ENCODE measurements at places on chromosomes 13 and 19.

DNA sequence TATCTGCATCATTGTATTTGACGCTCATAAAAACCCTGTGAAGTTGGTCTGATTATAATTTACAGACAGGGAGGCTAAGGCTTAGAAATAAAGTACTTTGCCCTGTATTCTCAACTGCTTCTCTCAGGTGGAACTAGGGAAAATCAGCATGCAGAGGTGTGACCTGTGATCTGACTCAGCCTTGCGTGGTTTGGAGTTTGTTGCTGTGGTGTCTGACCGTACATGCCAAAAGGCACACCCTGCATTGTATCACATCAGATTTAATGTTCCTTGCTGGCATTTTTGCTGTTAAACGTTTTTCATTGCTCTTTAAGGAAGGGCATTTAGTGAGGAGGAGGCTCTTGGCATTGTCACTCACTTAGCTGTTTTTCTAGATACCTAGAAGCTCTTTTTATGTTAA is 58.8 kb upstream of the C1QTNF9B start:
- DNase-seq: no peak

- no peak for DNase-seq
Observed at GRCh38 chr19:30666301-30666803, 294.2 kb downstream of the ZNF536 start.

- DNase-seq: no peak
Observed at GRCh38 chr19:5948752-5949564, 29.0 kb downstream of the RANBP3 start.

DNA sequence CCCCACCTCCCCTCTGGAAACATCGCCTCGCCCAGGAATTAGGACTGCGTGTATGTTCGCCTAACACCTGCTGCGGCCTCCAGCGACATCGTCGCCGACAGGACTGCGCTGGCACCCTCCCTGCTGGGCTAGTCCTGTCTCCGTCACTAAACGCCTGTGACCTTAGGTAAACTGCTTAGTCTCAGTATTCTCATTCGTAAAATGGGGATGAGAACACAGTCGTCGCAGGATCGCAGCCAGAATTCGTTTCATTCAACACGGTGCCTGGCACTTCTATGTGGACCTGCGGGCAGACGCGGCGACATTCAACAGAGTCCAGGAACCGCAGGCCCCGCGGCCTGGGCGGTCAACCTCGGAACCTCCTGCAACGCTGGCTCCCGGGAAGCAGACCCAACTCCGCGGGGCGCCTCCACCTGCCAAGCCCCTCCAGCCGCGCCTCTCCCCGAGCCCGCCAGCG is 485 bp downstream of the CRYL1 start:
- peak; percentile 77 for DNase-seq

GRCh38 chr13:99281811-99282263 is 23.7 kb upstream of the GPR18 start:
- DNase-seq: no peak

DNA sequence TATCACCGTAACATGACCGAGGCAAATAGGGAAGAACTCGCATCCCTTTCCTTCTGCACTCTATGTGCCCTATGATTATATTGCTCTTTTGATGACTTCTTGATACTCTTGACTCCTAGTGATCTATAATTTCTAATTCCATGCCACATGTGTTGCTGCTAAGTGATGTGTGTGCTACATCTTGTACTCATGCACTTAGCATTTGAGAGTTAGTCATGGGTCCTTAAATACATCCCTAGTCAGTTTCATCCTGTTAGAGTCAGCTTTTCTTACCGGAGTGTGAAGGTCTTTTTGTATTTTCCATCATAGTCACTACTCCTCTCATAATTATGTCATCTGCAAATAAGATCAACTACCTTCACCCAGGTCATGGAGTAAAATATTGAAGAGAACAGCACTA is 30.2 kb downstream of the RXFP2 start:
- no peak for DNase-seq

- no peak for DNase-seq
Observed at GRCh38 chr19:6393983-6394412, 1.0 kb upstream of the GTF2F1 start.

All from H1 (cell line).